HCT116 (cell line): ENCODE measurements at places on chromosomes 11 and 22. TPM values are rescaled to one million over a fixed set of nuclear protein-coding genes. Genes with fewer than 3 reads are reported as not detected.

CDC42EP1 gene
- total RNA-seq = 160 TPM

LDLRAD3 gene
- 19.0 TPM for total RNA-seq

UPK3A gene
- total RNA-seq = not detected

SMTNL1 gene
- total RNA-seq = not detected

LRRC56 gene
- 9.1 TPM for total RNA-seq

DNA sequence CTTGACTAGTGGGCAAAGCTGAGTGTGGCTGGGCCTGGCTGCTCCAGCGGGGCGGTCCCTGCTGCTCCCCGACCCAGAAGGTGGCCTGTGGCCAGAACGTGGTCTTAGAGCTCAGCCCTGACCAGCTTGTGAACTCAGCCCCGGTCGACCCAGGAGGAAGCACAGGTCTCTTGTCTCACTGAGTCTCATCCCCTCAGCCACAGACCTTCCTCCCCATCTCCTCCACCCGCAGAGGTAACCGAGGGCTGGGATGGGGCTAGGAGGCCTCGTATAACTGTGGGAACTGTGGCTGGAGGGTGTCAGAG lies 546.2 kb upstream of the B3GAT1 start:
- DNase-seq = no peak

DNA sequence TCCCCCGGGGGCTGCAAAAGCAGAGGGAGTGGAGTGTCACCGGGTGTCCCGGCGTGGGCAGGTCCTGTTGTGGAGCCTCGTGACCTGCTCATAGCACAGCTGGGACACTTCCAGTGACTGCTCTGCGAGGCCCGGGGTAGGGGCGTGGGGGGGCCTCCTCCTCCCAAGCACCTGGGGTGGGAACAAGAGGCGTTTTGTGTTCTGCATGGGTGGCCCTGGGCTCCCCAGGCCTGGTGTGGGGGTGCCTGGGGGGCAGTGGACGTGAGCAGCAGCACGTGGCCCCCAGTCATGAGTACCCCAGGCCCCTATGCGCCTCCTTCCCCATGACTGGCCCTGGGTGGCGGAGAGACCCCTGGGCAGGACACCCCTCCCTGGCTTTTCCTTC lies 104.7 kb downstream of the KCNQ1 start:
- no peak for DNase-seq

DNA sequence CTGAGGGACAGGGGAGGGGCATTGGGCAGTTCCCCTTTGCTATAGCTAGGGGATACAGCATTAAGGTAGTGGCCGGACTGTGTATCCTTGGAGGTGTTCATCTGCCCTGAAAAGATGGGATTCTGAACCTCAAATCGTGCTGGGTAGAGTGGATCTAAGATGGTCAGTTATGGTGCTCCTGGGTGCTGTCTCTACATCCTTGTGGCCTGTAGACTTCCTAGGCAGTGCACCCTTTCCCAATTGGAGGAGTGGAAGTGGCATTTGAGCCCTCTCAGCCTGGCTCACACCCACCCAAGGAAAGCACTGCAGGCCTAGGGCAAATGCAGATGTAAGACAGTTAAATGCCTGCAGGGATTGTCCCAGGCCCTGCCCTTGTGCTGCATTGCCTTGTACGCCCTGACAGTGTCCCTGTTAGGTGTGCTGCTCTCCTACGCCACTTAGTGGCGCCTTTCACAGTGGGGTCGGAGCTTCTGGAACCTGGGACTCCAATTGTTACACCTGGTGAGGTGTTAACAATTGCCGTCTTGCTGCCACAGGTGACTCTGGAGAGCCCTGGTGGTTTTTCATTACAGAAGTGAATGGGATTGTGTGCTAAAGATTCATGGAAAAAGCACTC lies 35.0 kb downstream of the PPFIBP2 start:
- peak; percentile 16 for DNase-seq

DNA sequence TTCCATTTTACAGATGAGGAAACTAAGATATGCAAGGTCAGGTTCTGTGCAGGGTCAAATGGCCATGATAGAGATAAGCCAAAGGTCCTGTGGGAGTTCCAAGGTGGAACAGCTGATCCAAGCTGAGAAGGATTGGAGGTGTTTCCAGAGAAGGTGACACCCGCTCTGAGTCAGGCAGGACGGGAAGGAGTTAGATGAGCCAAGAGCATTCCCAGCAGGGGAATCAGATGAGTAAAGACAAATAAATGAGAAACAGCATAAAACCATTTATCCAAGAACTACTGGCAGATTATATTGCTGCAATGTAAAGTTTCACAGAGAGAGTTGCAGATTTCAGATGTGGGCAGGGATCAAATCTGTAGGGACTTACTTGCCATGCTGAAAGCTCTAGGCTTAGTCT lies 18.9 kb upstream of the HEPHL1 start:
- DNase-seq = no peak

DNA sequence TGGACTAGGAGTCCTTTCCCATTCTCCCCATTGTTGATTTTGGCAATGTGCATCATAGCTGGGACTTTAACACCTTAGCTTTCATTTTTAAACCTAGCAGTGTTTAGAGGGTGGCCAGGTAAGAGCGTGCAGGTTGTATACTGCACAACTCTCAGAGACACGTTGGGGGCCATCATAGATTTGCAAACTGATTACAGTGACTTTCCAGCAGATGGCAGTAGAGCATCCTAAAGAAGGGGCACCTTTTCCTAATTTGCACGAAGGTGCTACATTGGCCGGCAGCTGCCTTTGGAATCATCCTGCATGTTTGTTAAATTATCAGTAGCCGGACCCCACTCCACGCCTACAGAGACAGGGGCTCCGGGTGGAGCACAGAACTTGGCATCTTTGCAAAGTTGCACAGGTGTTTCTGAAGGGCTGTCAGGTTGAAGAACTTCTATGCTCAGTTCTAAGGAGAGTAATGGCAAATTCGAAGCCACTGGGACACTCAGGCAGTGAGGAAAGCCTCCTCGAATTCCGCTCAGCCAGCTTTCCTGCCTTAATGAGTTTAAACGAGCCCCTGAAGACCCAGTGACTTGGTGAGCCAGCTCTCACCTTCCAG lies 7.7 kb downstream of the LHFPL7 start:
- no peak for DNase-seq

- no peak for DNase-seq
Observed at GRCh38 chr22:50105208-50106100, 15.6 kb downstream of the MOV10L1 start.

GRCh38 chr11:122339436-122340060 lies 223.5 kb upstream of the BLID start:
- no peak for DNase-seq
